T-helper 9 cell (primary cell): ENCODE measurements at places on chromosomes 7 and 10.
A peak's percentile ranks its signal among the peaks of the same experiment; 100 is the strongest.

DNA sequence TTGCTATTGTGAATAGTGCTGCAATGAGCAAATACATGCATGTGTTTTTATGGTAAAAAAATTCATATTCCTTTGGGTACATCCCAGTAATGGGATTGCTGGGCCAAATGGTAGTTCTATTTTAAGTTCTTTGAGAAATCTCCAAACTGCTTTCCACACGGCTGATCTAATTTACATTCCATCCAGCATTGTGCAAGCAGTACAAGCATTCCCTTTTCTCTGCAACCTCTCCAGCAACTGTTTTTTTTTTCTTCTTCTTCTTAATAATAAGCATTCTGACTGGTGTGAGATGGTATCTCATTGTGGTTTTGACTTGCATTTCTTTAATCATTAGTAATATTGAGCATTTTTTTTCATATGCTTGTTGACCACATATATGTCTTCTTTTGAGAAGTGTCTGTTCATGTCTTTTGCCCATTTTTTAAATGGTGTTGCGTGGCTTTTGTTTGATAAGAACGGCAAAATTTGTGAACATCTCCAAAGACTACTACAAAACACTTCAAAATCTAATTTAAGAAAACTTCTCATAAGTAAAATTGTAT is 136.1 kb upstream of the MYO3A start:
- no peak for DNase-seq

- DNase-seq, result no peak
Measured at GRCh38 chr7:20216406-20217036, 663 bp downstream of the MACC1 start.

- no peak for DNase-seq
Measured at GRCh38 chr10:89532476-89532875, 2.9 kb downstream of the SLC16A12 start.

- no peak for DNase-seq
Measured at GRCh38 chr7:100720279-100720670, at the start of gene EPO. TSS of gene EPO (plus strand) at chr7:100720468. CDS start at chr7:100720981, 513 bp downstream.

- DNase-seq, result no peak
Measured at GRCh38 chr7:41219276-41219675, 483.6 kb downstream of the INHBA start.

GRCh38 chr7:33421429-33421828 is 292.1 kb downstream of the BBS9 start:
- no peak for DNase-seq

DNA sequence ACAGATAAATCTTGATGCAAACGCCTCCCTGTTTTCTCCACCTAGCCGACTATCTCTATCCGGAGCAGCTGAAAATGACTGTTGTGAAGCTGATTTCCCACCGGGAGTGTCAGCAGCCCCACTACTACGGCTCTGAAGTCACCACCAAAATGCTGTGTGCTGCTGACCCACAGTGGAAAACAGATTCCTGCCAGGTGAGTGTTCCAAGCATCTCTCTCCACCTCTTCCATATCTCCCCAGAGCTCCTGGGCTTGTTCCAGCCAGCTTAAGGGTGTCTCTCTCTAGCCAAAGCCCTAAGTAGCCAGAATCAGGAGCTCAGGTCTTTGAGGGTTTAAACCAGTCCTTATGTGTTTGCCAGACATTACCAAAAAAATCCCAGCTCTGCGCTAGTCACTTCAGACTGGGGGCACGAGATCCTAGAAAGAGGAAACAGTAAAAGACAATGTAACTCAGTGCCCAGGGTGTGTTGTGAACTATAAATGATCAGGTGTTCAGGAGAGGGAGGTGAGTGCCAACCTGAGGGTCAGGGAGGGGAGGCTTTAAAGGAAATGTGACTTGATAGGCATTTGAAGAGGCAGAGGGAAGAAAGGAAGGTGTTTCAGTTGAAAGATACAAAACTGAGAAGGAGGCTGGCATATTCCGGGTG is 4.4 kb downstream of the PLAU start:
- no peak for DNase-seq

DNA sequence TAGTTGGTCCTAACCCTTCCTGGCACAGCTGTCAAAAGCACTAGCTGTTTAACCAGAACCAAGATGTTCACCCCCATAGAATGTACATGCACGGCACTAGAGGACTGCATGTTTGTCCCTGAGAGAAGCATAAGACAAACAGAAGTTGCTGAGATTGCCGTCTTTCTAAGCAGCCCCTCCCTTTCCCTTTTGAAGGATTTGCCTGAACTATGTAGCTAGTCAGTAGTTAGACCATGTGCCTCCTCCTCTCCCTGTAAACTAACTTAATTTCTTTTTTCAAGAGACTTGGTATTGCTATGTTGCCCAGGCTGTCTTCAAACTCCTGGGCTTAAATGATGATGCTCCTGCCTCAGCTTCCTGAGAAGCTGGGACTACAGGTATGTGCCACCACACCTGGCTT is 40.7 kb downstream of the TBC1D12 start:
- no peak for DNase-seq

DNA sequence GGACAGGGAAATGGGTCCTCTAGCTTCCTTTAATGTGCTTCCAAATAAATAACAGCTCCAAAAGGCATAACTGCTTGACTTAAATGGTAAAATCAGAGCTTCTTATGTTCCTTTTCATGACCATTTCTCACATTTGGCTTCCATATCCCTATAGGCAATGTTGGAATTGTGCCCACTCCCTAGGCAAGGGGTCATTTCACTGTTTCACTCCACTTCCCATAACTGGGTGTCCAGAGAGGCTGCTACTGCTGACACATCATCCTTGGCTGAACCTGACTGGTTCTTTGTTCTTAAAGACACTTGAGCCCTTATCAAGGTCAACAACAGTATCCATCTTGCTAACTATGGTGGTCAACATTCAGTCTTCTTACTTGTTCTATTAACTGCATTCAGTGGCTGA is 37.1 kb downstream of the PRTFDC1 start:
- no peak for DNase-seq

GRCh38 chr10:13890233-13891127 is 303.7 kb downstream of the PRPF18 start:
- DNase-seq, result no peak

DNA sequence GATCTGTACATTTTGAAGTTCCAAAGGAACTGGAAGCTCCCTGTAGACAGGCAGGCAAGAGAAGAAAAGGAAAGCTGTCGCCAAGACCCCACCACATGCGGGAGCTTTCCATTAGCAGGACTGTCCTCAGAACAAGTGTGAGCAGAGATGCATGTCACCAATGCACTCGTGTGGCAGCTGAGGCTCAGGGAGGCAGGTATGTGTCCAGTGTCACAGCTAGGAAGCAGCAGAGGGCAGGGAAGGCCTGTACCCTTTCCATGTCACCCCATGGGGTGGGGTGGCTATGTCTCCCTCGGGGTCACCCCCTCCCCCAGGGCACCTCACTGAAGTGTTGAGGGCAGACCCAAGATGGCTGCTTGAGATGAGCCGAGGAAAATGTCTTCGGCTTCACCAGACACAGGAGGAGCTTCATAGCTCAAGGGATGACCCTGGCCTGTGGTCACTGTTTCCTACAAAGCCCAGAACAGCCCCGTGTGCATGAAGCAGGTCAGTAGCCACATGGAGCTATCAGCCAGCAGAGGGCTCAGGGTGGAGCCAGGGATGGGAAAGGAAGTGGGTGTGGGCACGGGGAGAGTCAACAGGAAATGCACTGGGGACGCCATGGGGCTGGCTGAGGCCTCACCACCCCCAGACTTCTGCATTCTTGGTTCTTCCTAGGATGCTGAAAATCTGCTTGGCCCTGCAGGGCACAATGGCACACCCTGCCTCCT is 96.6 kb downstream of the FAM53B start:
- peak; percentile 59 for DNase-seq

DNA sequence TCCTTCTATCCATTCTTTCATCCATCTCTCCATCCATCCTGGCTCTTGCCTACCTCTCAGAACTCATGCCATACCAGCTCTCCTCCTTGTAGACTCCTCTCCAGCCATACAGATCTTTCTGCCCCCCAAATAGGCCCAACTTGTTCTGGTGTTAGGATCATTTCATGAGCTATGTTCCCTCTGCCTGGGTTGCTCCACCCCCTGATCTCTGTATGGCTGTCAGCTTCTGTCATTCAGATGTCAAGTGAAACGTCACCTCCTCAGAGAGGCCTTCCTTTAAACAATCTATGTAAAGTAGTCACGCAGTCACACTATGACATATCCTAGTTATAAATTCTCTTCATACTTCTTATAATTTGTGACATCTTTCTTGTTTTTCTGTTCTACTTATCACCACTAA is 42.3 kb upstream of the PNLIPRP3 start:
- DNase-seq, result no peak

GRCh38 chr10:17506856-17507471 is 52.6 kb upstream of the ST8SIA6 start:
- no peak for DNase-seq

- DNase-seq, result peak; percentile 33
Measured at GRCh38 chr7:150378115-150378852, 846 bp upstream of the ZNF775 start.

- DNase-seq, result no peak
Measured at GRCh38 chr10:26464632-26465280, 26.6 kb downstream of the APBB1IP start.

DNA sequence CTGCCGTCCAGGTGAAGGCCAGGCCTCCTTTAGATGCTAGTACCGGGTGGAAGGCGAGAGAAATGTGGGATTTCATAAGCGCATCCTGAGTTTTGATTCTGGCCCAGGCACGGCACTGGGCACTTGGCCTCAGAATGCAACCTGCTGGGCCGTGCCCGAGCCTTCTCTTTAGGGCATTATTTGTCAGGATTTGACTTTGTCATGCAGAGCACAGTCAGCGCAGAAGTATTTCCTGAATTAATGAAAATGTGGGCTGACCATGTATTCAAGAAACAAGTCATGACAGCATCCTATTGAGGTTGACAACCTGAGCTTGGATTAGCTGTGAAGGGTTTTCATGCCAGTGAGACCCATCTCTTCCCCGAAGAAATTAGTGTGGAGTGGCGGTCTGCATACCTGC is 34.4 kb downstream of the RCC1L start:
- no peak for DNase-seq

DNA sequence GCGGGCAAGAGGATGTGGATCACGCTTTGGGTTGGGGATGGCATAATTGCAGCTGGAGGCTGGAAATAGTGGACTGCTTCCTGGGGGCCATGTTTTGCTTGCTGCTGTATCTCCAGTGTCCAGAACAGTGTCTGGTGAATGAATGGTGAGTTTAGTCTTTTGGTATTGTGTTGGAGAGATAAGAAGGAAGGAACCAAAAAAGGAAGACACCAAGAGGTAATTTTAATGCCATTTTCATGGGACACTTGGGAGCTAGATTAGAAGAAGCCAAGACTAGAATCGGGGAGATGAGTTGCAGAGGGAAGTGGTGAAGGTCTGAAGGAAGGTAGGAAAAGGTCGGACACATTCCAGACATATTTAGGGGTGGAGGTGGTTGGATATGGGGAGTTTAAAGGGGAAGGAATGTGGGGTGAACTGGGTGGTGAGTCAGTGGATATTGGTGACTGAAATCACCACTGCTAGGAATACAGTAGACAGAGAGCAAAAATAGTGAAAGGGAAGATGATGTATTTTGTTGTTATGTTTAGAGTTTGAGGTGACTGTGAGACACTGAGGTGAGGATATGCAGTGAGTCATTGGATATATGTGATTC is 76.7 kb downstream of the CCNY start:
- DNase-seq, result no peak

DNA sequence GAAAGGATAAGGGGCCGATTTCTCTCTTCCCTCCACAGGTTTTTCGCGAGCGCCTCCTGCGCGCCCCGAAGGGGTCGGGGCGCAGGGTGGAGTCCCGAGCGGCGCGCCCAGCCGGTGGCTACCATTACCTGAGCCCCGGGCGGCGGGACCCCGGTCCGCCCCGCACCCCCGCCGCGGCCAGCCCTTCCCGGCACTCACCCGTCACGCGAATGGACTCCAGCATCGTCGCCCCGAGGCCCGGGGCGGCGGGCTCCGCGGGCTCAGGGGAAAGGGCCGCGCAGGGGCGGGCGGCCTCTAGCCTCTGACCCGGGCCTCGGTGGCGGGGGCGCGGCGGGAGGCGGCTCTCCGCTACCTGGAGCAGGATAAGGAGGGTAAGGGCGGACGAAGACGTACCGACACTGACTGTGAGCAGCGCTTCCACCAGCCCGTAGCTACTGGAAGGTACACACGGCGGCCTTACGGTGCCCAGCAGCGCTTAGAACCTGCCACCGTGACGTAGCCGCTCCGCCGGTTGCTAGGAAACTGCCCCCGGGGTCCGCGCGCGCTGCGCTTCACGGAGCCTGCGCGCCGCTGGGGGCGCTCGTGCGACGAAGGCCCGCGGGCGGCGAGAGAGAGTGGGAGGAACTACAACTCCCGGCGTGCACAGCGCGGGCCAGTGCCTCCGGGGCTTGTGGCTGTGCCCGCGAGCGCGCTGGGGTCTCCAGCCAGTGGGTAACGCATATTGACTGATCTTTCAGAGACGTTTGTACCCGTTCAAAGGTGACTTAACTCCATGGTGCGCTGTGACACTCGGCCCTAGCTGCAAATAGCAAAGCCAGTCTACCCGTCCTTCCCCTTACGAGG is 22.7 kb upstream of the ANLN start:
- DNase-seq, result peak; percentile 90

- no peak for DNase-seq
Measured at GRCh38 chr7:28038175-28038797, 142.3 kb downstream of the JAZF1 start.

- DNase-seq, result no peak
Measured at GRCh38 chr7:127591189-127591588, 2.3 kb upstream of the FSCN3 start.

GRCh38 chr10:73097305-73097670 is 622 bp upstream of the P4HA1 start:
- no peak for DNase-seq

DNA sequence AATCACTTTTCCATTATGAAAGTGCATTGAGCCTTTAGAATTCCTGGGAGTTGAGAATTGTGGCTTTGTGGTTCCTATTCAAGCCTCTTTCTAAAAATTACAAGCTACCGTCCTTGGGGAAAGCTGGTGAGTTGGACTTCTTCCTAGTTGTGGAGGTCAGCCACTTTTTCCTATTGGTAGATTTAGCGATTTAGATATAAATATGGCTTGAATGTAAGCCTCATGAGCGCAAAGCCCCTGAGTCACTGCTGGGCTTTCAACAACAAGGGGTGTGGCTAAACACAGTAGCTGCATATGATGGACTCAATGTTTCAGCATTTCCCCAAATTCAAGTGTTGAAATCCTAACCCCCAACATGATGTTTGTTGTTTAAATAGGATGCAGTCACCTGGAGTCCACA is 150.0 kb upstream of the IGFBP3 start:
- DNase-seq, result no peak

- DNase-seq, result no peak
Measured at GRCh38 chr7:14219125-14219524, 229.7 kb upstream of the ETV1 start.

GRCh38 chr10:110460111-110460809 is 37.4 kb upstream of the DUSP5 start:
- DNase-seq, result peak; percentile 4

DNA sequence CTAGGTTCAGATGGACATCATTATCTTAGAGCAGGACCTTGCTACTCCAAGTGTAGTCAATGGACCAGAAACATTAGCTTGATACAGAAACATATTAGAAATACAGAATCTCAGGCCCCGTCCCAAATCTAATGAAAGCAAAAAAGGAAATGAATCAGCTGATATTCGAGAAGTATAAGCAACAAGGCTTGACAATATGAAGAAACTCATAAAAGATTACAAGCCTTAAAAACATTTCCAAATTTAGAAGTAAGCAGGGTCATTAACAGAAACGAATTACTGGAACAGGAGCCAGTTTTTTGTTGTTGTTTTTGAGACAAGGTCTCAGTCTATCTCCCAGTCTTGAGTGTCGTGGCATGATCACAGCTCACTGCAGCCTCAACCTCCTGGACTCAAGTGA is 40.5 kb upstream of the GSAP start:
- no peak for DNase-seq
